Activated CD4-positive, CD25-positive, alpha-beta regulatory T cell (primary cell): ENCODE measurements at places on chromosomes 7 and 10.

DNA sequence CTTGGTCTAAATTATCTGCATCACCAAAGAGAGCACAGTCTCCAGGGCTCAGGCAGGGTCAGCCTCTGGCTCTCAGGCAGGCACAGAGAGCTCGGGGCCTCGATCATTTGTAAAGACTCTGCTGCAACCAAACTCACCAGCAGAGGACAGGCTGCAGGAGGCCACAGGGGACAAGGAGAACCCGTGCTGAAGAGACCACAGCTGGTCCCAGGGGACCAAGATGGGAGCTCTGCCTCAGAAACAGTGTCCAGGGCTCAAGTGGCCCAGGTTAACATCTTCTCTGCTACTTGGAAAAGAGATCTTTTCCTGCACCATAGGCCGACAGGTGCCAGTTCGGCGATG lies 543.2 kb downstream of the PTPRN2 start:
- DNase-seq: no peak

GRCh38 chr10:131739206-131739605 lies 161.6 kb upstream of the PPP2R2D start:
- DNase-seq: no peak

DNA sequence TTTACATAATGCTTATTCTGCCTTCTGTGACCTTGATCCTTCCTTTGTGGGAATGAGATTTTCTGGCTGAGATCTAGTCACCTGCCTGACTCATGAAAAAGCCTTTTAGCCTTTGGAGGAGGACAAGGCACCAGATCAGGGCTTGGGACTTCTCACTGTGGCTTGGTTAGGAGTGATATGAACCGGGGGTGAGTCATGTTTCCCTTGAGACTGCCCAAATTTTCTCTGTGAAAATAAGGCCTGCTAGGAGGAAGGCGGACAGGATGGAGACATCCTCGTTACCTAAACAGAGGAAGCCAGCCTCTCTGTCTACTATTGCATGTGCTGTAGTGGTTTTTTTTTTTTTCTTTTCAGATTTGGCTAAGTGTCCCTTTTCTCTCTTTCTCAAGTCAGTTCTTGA lies 57.8 kb downstream of the EVX1 start:
- DNase-seq: no peak

DNA sequence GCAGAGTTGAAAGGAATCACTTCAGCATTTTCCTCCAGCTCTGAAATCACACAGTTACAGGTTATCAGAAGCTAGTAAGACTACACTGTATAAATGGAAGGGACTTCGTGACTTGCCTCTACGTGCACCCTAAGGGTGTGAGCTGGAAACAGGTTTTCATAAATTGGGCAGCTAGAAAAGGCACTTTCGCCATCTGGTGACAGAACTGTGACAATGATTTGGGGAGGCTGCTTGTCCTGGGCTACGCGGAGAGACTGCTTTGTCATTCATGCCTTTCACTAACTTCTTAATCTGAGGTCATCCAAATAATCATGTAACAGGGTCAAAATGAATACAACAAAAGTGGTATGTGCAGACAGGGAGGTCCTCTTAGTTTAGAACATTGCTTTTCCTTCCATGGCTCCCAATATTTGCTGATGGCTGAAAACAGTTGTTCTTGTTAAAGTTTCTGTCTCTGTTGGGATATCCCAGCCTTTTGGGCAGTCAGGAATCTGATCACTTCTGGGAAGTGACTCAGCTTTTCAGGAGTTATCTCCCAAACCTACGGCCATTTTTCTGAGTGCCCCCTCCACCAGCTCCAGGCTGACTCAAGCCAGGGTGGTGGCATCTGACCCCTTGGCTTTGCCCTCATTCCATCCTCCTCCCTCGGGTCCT lies 17.8 kb downstream of the VWC2 start:
- DNase-seq: no peak

DNA sequence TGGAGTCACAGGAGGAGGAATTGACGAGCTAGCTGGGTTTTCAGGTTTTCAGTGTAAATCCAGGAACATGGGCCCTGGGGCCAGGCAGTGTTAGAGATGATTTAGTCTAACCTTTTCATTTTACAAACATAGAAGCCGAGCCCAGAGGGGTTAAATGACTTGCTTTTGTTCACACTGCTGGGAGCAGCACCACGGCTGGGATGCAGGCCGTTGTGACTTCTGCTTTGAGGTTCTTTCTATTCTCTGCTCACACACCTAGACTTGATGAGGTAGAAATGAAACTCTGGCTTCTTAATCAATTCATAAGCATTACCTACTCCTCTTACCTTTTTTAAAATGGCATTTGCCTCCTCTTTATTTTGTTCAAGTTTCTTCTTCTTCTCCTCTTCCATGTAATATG lies 36.4 kb downstream of the CREB5 start:
- no peak for DNase-seq
